Hematopoietic multipotent progenitor cell (in vitro differentiated cells): ENCODE measurements at places on chromosomes 7 and 10.

- DNase-seq: no peak
Observed at GRCh38 chr7:115631782-115632181, 398.8 kb downstream of the TFEC start.

DNA sequence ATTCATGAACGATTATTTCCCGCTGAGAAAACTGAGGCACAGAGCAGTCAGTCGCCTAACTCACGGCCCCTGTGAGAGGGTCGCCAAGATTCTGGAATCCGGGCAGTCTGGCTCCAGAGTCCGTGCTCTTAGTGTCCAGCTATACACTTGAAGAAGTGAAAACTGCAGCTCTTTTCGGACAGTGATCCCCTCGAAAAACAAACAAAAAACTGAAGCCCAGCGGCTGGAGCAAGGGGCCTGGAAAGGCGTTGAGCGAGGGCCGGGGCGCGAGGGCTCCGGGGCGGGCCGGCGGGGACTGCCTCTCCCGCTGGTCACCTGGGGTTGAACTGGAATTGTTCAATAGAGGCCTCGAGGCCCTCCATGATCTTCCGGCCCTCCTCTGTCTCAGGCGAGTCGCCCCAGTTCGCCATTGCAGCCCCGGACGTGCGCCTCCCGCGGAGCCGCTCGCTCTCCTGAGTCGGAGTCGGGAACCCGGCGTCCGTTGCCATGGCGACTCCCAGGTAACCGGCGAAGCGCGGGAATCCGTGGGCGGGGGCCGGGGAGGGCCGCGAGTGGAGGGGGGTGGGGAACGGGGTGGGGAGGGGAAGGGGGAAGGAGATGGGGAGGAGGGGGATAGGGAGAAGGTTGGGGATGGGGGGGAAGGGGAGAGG lies 881 bp downstream of the C10orf67 start:
- DNase-seq: no peak

DNA sequence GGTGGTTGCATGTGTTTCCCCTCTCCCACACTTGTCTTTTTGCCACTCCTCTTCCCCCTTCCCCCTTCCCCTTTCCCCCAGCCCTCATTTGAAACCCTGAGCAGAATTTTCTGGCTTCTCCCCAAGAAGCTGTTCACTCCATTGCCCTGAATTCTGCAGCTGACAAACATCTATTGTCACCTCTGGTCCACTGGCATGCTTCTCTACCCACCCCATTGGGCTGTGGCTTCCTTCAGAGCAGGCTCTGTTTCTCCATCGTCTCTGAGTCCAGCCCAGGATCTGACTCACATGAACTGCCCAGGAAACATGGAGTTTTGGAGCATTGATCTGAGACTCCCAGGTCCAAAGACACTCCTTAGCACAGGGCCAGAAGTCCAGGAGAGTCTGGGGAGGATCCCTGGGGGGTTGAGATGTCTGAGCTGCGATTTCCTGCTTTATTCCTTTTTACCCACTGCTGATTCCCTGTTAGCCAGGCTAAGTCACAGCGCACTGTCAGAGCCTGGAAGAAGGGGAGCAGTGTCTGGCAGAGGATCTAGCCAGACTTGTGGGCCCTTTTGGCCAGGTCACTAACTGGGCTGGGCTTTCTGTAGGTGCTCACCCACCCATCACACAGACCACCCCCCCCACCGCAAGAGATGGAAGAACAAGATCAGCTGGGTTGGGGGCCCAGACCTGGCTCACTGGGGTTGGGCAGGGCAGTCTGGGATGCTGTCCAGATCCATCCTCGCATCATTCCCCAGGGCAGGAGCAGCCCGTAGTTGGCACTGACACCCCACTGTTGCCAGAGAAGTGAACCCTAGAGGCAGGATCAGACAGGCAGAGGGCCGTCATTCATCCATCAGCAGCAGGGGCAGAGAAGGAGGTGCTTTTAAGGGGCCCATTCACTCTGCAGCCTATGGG lies 3.5 kb downstream of the CHAT start:
- no peak for DNase-seq

- DNase-seq: no peak
Observed at GRCh38 chr10:24685958-24686540, 37.6 kb downstream of the ARHGAP21 start.

DNA sequence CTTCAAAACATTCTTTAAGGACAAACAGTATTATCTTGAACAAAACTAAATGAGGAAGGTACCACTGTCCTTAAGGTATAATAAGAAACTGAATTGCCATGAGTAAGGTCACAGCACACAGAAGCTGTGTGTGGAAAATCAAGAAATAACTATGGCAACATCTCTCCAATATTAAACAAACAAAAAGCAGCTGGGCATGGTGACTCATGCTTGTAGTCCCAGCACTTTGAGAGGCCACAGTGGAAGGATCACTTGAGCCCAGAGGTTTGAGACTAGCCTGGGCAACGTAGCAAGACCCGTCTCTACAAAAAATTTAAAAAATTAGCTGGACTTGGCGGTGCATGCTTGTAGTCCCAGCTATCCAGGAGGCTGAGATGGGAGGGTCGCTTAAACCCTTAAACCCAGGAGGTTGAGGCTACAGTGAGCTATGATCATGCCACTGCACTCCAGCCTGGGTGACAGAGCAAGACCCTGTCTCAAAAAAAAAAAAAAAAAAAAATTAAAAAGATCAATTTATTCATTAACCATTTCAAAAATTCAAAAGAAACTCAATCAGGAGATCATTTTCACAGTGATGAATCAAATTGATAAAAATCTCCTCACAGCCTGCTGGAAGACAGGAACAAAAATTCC lies 195.4 kb downstream of the SKIDA1 start:
- DNase-seq: peak; percentile 67

DNA sequence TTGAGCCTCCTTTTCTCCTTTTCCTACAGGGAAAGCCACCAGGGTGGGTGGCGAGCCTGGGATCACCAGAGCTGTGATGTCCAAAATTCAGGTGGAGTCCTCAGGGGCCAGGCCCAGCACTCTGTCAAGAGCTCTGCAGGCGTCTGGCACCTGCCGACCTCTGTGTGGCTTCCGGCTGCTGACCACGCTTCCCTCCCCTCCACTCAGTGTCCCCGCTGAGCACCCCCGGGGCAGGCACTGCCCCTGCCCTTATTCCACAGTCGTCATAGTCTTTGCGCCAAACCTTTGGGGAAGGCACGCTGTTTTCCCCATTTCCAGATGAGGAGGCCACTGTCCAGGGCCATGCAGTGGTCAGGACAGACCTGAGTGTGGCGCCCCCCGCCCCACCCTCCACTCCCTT lies 7.5 kb downstream of the MTG1 start:
- DNase-seq: no peak

GRCh38 chr7:117097860-117098259 lies 144.6 kb downstream of the ST7 start:
- DNase-seq: no peak

- DNase-seq: peak; percentile 56
Observed at GRCh38 chr7:76201732-76202665, at the start of gene SRRM3. SRRM3 (plus strand) TSS chr7:76201896; CDS start chr7:76235067, 33,171 bp downstream.

DNA sequence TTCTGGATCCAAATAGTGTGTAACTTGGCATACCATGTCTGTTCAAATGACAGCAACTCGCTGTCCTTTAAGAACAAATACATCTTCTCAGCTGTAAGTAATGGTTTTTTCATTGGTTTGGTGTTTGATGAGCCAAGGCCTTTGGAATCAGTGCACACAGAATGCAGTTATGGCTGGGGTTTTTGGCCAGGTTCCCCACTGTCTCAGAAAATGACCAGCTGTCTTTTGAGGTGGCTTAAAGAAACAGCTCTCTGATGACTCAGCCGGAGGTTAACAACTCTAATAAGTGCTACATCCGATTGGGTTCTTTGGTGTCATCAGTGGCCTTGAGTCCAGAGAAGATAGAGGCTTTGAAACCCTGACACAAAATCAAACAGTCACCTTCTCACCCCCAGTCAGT lies 688.4 kb downstream of the REEP3 start:
- no peak for DNase-seq

- DNase-seq: no peak
Observed at GRCh38 chr10:26525586-26525985, 87.4 kb downstream of the APBB1IP start.

GRCh38 chr10:8430321-8430720 lies 375.8 kb downstream of the GATA3 start:
- no peak for DNase-seq

DNA sequence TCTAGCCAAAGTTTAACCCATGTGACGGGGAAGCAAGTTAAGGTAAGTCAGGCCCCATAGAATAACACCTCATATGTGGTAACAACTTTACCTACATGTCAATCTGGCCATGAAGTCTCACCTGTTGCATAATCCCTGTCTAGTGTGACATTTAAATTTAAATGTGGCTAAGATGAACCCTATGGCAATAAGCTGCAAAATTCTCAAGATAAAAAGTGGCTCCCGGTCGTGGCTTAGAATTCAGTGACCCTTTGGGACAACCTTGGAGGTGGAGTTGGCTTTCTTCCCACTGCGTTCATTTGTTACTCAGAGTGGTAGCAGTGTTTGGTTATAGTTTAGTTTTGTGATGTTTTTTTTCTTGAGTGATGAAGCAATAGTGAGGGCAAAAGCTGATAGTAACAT lies 90.6 kb downstream of the ARID5B start:
- DNase-seq: no peak

GRCh38 chr7:1654111-1654510 lies 16.0 kb upstream of the ELFN1 start:
- DNase-seq: no peak

- DNase-seq: peak; percentile 66
Observed at GRCh38 chr7:48088559-48089045, 463 bp upstream of the UPP1 start.

DNA sequence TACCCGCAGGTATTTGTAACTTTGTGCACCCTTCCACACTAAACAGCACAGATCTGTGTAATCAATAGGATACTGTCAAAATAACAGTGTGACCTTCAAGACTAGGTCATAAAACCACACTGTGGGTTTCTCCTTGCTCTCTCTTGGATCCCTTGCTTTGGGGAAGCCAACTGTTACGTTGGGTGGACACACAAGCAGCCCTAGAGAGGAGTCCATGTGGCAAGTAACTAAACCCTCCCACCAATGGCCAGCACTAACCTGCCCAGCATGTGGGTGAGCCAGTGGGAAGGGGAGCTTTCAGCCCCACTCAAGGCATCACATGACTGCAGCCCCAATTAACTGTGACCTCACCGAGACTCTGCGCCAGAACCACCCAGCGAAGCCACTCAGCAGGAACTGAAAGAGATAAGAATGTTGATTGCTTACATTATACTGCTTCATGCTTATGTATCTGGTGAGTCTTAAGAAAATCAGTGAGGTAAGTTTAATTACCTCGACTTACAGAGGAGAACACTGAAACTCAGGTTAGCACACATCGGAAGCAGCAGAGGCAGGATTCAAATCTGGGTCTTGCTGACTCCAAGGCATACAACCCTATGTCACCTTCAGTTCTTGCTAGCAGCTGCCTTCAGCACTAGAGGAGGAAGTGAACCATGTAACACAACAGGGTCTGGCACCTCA lies 9.4 kb upstream of the ZC3HAV1 start:
- DNase-seq: no peak

GRCh38 chr10:47036771-47037170 lies 125.5 kb downstream of the PTPN20 start:
- no peak for DNase-seq

DNA sequence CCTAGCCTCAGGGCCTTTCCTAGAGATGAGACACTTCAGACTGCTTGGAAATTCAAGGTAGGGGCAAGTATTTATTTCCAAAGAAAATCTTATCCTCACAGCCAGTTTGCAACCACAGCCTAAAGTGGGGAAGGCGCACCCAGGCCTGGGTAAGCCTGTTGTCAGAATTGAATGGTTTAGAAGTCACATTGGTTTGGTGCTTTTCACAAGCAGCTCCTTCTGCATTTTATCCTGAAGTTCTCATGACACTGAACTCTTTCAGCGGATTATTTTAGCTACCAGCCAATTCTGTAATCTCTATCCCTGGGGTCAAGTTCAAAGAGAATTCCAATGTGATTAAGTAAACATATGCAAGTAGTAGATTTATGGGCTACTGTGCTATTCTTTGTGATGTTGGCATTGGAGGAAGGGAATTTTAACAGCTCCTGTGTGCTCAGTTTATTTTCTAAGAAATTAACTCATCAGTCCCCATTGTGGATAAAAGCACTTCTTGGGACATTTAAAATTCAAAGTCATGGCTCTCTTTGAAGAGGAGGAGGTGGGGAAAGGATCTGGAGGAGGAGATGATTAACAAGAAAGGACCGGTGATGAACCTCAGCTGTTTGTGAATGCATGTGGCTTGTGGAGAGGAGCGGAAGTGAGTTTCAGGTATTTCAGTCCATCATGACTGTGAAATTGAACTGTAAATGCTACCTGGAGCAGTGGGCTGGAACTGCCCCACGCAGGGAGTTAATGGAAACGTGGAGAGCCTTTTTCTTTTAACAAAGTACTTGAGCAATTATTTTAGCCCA lies 90.2 kb upstream of the CACUL1 start:
- no peak for DNase-seq

- no peak for DNase-seq
Observed at GRCh38 chr7:46054272-46054671, 133.2 kb upstream of the IGFBP3 start.

DNA sequence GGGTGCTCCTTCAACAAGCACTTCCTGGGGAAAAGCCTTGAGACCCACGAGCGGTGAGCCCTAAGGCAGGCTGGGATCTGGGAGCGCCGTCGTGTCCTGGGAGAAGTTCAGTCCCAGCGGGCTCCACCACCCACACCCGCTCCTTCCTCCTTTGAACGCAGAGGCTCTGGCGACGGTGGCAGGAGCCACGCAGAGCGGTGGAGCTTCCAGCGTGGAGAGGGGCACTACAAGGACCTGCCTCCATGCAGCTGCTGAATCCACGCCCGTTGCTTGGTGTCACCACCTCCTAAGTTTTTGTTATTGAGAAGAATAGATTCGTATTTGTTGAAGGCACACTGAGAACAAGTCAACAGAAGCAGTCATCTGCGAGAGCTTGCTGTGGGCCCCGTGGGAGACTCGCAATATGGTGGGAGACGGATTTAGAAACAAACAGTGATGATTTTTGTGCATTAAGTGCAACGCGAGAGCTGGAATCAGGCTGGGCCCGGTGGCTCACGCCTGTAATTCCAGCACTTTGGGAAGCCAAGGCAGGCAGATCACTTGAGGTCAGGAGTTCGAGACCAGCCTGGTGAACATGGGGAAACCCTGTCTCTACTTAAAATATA lies 60.1 kb upstream of the SDK1 start:
- DNase-seq: no peak

DNA sequence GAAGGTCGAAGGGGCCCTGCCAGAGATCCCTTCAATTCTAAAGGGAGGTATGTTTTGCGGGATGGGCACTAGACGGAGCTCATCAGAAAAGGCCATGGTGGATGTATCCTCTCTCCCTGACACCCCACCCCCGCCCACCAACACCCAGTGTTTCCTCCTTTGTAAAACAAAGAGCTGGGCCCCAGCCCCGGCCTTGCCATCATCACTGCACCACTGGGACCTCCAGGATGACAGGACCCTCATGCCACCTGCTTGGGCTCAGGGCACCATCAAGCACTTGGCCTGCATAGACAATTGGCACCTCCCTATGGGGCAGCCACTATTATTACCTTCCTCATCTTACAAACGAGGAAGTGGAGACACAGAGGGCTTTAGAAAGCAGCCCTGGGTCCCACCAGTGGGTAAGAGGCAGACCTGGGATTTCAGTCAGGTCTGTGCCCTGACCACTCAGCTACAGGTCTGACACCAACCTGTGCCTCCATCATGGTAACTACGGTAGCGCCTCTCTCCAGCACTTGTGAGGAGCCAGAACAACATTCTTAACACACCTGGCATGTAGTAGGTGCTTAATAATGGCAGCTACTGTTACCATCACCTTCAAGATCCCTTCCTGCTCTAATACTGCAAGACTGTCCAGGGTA lies 2.0 kb downstream of the CALML3 start:
- no peak for DNase-seq
